ENCODE measurements at places on chromosomes 6 and 20.
A peak's percentile ranks its signal among the peaks of the same experiment; 100 is the strongest.

GRCh38 chr20:11792568-11792953 is 125.1 kb upstream of the BTBD3 start:
- no peak for DNase-seq

GRCh38 chr20:8385247-8385646 is 253.2 kb downstream of the PLCB1 start:
- no peak for DNase-seq

GRCh38 chr20:23654717-23655116 is 17.0 kb upstream of the CST3 start:
- no peak for DNase-seq

DNA sequence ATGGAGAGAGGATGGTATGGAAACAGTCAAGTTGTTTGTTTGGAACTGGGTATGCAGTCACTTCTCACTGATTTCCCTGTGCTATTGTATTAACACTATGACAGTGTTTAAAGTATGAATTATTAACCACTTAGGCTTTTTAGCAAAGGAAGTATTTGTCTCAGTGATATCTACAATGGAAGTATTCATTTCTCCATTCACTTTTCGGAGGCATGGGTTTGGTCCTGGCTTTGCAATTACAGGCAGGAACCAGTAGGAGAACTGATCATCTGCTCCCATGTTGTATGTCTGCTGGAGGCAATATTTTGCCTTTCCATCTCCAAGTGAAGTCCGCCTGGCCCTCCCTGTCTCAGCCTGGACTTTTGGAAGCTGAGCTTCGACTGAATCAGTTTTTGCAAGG is 30.6 kb upstream of the EXOC2 start:
- DNase-seq, result no peak

GRCh38 chr6:53523511-53524454 is 21.1 kb downstream of the GCLC start:
- no peak for DNase-seq

DNA sequence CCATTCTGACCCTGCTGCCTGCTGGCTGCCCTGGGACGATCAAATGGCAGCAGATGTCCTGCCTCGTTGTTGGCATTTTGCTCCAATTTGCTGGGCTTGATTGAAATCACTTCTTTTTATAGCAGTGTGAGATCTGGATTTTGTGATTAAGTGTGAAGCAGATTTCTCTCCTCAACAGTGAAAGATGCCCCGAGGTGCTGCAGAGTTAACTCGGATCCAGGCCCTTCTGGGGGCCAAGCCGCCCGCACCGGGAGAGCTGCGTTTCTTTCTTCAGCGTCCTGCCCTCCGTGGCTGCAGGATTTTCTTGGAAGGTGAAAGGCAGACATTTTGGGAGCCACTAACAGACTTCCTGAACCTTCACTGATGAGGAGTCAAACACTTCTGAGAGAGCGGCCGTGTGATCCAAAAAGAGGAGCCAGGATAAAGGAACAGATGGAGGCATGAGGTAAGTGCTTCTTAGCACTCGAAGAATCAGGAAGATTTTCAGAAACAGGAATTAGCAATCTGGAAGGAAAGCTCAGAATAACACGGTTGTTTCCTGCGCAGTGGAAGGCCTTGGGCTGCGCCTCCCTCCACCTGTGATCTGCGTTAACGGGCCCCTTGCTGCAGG is 139.5 kb upstream of the AFDN start:
- no peak for DNase-seq

DNA sequence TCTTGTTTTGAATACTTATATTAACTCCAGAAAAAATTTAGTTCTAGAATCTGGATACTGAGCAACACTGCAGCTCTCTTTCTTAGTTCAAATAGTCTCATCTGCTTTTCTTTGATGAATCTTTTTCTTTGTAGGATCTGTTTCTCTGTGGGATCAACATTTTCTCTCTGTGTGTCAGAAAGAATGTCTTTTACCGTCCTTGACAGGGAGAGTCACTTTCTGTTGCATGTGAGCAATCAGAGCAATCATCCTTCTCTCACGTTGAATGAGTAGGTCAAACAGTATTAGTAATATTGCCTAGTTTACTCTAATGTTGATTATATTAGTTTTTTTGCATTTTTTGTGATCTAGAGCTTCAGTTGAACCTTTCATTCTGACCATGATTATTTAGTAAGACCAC is 130.9 kb downstream of the TRMT11 start:
- DNase-seq, result no peak

DNA sequence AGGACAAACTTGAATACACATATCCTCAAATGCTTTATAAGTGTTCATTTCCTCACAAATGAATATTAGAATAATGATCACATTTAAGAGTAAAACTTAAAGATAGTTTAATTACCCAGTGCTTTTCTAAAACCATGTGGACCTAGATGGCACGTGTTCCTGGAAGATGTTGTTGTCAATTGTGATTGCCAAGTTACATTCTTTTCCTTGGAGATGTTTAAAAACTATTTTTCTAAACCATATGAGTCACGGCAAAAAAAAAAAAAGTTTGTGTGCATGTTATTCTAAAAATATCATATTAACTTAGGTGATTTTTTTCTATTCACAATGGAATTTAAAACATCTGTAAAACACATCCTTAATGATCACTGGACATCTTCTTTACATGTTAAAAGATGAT is 51.1 kb downstream of the RCAN2 start:
- DNase-seq, result peak; percentile 22

DNA sequence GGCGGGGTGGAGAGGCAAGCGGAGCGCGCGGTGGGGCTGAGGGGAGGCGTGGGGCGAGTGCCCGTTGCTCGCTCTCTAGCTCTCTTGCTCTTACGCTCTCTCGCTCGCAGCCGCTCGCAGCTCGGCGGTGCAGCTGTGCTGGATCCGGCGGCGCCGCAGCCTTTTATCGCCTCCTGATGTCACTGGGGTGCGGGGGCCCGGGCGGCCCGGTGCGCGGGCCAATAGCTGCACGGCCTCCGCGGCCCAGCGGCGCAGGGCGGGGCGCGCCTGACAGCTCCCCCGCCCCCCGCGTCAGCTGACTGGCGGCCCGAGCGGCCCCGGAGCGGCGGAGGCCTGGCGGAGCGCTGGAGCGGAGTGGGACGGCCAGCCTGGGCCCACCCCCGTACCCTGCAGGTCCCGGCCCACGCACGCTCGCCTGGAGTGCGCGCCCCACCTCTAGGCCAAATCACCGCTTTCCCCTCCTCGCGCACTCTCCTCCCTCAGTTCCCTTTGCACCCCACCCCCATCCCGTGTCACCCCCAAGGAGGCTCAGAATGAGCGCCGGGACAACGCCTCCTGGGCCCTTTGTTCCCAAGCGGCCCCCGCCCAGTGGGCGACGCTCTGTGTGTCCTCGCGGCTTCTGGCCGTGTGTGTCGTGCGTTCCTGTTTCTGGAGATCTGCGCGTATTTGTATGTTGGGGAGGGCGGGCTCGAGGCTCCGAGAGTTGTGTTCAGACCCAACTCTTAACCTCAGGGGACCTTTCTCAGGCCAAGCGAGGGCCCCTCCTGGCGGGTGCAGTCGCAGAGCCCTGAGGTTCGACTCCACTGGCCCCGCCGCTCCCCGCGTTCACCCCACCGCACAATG is at the start of gene MAFB:
Gene MAFB (minus strand): TSS at position 137 of the 843 bp plus-strand sequence. CDS start 386 bp downstream, outside the sequence.
- peak; percentile 32 for DNase-seq

All from skeletal muscle cell (primary cell).